H7 (cell line): ENCODE measurements at places on chromosomes 6 and 20. TPM values are rescaled to one million over a fixed set of nuclear protein-coding genes. Genes with fewer than 3 reads are reported as not detected.

Gene RAB44
- total RNA-seq: not detected in 2 replicates

Gene OSER1
- total RNA-seq: 28.5 and 33.0 TPM in 2 replicates

Gene CAP2
- 10.3 and 11.3 TPM in 2 replicates for total RNA-seq

Gene NKX2-4
- not detected in 2 replicates for total RNA-seq

Gene OLIG3
- 0.07 and 0.28 TPM in 2 replicates for total RNA-seq

Gene SLX4IP
- total RNA-seq: 3.9 TPM in 2 replicates

Gene SLC35B2
- total RNA-seq: 27.2 and 28.7 TPM in 2 replicates

Gene FAM83B
- 1.5 and 1.7 TPM in 2 replicates for total RNA-seq

Gene DEFB116
- total RNA-seq: not detected in 2 replicates

Gene ALDH5A1
- 1.00 and 1.5 TPM in 2 replicates for total RNA-seq

Gene RBBP8NL
- total RNA-seq: not detected in 2 replicates

Gene EEF1A2
- 30.7 and 37.1 TPM in 2 replicates for total RNA-seq

Gene CLVS2
- total RNA-seq: 0.26 and 0.94 TPM in 2 replicates

Gene TMEM200A
- total RNA-seq: 2.8 and 4.2 TPM in 2 replicates

Gene MCCD1
- not detected in 2 replicates for total RNA-seq

Gene NNAT
- 205 and 219 TPM in 2 replicates for total RNA-seq

Gene PKHD1
- 0.14 and 0.15 TPM in 2 replicates for total RNA-seq

Gene KIAA1755
- total RNA-seq: 0.24 and 0.78 TPM in 2 replicates

Gene PPP1R11
- total RNA-seq: 26.1 and 27.2 TPM in 2 replicates

GRCh38 chr6:112123982-112124381 lies 36.6 kb downstream of the FAM229B start:
- DNase-seq: no peak

- DNase-seq: no peak
Measured at GRCh38 chr6:169474362-169474761, 220.7 kb upstream of the THBS2 start.

GRCh38 chr6:105949869-105950268 lies 136.3 kb upstream of the PRDM1 start:
- DNase-seq: peak; percentile 64

GRCh38 chr20:51759769-51760510 lies 8.2 kb downstream of the ATP9A start:
- peak; percentile 49 for DNase-seq

DNA sequence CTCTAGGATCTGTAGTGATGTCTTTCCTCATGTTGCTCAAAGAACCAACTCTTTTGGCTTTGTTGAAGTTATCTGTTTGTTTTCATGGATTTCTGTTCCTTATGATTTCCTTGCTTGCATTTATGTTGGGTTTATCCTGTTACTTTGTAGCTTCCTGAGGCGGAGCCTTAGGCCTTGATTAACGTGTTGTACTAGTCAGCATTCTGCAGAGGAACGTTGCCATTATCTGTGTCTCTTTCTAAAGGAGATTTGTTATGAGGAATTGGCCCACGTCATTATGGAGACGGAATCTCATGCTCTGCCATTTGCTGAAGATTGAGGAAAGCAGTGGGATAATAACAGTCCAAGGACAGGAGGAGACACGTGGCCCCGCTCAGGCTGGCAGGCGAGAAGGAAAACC lies 29.9 kb downstream of the UCKL1 start:
- DNase-seq: no peak

DNA sequence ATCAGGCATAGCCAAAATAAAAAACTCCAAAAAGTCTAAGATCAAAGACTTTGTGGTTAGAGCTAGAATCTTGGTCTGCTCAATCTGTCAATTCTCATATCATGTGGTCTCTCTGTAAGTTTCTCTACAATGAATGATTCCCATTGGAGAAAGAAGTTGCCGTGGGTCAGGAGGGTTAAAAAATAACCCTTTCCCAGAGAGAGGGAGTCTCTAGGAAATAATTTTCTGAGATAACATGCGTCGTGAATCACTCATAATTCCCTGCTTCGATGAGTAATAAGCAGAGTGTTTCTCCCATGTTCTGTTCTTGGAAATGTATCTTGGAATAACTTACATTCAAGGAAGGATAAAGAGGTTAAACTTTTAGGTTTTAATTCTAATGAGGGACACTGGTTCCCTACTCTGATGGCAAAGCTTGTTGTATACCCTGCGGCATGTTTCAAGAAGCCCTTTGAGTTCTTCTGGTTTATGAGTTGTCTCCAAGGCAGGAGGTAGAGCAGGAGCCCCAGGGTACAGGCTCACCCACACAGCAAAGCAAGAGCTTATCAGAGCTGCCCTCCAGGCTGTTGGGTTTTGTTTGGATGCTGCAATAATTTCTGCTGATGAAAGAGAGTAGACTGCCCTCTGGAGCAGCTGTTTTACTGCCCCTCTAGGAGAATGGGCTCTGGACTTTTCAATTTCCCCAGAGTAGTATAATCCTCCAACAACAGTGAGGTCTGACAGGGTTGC lies 599.1 kb downstream of the QKI start:
- DNase-seq: no peak

DNA sequence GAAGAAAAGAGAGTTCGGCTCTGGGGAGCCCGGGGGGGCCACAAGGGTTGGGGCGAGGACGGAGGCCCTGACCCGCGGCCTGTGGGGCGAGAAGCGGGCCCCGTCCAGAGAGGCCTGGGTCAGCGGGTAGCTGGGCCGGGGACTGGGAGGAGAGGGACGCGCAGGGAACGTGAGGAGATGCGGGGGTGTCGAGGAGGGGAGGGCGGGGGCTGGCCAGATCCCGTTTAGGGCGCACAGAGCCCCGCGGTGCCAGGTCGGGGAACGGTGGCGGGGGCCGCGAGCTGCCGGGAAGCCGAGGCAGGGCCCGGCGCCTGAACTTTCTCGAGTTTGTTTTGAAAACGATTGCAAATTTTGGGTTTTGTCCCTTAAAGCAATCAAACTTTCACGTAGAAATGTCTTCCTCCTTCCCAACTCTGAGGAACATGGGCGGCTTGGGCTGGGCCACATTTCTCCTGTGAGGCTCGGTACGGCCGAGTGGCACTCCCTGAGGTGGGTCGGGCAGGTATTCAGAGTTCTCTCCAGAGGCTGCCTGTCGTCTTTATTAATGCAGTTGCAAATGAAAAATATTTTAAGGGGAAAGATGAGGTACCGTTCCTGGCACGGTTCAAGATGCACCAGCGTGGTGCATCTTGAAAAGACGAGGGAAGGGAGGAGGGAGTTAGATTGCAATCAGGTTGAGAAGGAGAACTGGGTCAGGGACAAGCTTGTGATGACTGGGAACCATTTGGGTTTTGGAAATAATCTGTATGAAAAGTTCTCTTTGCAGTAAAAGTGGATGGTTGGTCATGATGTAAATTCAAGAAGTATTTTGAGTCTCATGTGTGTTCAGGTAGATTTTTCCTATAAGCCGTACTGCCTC lies 972 bp downstream of the RNF8 start:
- peak; percentile 83 for DNase-seq

DNA sequence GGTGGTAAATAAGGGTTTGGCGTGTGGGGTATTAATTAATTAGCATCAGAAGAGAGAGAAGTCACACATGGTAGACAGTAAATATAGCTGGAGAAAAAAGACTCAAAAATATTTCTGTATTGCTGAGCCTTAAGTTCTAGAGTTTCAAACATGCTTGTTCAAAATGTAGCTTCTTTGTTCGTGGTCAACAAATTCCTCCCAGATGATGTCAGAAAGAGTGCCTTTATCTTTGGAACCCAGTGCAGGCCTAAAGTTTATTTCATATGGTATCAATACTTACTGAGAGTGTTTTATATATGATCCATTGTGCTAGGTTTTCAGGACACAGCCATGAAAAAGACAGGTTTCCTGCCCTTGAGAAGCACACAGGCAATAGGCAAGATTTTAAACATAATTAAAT lies 18.3 kb downstream of the MARCKS start:
- DNase-seq: no peak

- no peak for DNase-seq
Measured at GRCh38 chr6:96156425-96156824, 140.7 kb downstream of the FUT9 start.

- no peak for DNase-seq
Measured at GRCh38 chr6:24694198-24694597, 24.8 kb downstream of the C6orf62 start.

DNA sequence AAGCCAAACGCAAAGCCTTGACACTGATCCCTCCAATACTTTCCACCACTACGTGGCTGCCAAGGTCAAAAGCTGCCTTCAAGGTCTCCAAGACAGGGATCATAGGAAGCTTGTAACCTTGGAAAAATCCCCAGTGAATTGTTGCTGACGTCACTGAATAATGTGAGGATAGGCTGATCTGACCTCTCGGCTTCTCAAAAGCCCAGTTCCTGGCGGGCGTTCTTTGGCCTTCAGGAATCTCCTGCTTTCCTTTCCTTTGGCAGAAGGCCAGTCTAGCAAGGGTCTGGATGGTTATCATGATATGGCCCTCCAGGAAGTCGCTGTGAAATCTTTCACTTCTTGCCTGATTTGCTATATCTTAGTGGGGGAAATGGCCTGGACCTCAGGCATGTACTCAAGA lies 61.4 kb upstream of the TNFAIP3 start:
- no peak for DNase-seq

DNA sequence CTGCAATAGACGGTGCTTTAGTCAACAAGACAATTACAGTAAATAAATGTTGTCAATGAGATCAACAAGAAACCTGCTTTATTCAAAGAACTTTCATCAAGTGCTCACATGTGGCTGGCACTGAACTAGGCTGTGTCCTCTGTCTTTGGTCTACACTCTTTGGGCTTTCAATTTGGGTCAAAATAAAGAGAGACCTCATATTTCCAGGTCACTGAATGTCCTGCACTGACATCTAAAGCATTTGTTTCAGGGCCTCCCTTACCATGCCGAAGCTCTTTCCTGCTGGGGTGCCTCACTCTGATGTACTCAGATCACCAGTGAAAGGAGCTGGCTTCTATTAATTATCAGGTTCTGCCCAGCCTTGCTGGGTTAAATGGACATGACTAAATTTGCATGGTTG lies 32.0 kb downstream of the PDE7B start:
- no peak for DNase-seq

DNA sequence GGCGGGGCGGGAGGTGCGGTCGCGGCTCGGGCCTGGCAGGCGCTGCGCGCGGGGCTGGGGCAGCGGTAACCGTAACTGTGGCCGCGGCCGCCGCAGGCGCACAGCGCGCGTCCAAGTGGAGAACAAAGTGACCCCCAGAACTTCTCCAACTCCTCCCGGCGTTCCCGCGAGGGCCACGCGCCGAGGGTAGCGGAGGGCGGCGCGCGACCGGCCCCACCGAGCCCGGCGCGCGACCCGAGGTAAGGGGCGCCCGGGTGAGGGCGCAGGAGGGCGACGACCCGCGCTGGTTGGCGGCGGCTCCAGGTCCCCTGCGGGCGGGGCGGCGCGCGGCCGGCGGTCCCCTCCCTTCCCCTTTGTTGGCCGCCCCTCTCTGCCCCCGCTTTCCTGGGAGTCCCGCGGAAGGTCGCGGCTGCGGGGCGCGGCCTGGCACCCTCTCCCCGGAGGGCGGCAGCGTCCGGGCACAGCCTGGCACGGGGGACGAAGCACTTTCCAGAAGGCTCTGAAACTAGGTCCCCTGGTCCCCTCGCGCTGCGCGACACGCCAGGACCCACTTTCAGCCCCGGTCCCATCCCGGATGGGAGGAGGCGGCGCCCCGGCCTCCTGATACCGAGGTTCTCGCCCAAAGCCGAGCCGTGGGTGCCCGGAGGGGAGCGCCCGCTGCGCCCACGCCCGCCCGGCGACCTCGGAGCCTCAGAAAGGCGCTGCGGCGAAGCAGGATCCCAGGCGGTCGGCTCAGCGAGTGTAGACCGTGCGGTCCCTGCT lies at the start of gene TIAM2:
Gene TIAM2, plus strand, starts transcription at position 62 of the 762 bp plus-strand sequence. CDS start 133,909 bp downstream, outside the sequence.
- peak; percentile 94 for DNase-seq

DNA sequence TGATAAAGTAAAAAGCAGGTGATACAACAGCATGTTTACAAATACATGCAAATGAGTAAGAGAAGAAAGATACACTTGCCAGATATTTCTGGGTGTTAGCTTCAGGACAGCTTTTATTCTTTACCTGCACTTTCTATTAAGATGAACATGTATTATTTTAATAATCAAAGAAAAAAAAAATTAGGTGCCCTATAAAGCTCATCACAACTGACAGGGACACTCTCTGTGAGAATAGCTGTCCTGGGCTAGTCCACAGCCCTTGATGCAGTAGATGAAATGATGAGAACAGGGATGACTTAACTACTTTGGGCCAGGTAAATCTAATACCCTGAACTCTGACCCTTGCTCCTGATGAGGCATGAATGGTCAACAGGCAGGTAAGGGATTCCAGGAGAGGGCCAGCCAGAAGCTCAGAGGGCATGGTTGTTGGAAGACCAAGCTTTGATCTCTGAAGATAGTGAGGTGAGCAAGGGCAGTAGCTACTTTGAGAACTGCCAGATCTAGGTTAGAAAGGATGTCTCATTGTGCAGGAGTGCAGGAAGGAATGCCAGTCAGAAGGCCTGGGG lies 15.6 kb downstream of the NSFL1C start:
- no peak for DNase-seq

DNA sequence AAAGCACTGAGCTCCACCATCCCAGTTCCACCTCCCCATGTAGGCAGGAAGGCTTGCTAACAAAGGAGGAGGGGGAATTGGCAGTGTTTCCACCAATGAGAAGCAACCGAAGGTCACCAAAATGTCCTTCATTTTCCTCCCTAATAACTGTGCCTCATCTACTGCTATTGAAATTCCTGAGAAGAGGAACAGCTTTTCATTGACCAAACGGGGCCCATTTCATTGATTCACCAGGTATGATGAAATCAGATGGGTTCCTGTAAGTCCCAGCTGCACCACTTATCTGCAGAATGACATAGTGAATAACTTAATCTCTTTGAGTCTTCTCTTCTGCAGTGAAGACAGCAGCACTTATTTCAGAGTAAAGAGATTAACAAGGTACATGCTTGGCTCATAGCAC lies 17.3 kb downstream of the TREM1 start:
- DNase-seq: no peak

- DNase-seq: no peak
Measured at GRCh38 chr6:19757036-19757435, 80.1 kb upstream of the ID4 start.

DNA sequence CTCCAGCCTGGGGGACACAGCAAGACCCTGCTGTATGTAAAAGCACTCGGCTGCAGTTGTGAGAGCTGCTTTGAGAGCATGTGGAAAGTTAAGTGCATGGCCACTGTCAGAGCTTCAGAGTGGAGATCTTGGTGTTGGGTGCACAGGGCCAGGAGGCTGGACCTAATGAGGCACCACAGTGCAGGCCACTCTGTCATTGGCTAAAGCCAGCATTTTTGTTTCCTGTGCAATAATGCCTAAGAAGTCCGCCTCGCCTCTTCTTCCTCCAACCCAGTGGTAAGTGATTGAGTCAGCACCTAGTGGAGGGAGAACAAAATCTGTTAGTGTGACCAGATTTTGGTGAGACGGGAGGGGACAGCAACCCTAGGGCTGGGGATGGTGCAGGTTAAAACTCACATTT lies 60.6 kb downstream of the SSR1 start:
- no peak for DNase-seq

GRCh38 chr6:7819431-7820015 lies 91.1 kb downstream of the TXNDC5 start:
- DNase-seq: no peak

- no peak for DNase-seq
Measured at GRCh38 chr6:164507206-164507940, 802.0 kb downstream of the C6orf118 start.
